Sigmoid colon (tissue), 7 donors: ENCODE measurements at places on chromosomes 12 and 14. TPM values are rescaled to one million over a fixed set of nuclear protein-coding genes. Genes with fewer than 3 reads are reported as not detected.

DNA sequence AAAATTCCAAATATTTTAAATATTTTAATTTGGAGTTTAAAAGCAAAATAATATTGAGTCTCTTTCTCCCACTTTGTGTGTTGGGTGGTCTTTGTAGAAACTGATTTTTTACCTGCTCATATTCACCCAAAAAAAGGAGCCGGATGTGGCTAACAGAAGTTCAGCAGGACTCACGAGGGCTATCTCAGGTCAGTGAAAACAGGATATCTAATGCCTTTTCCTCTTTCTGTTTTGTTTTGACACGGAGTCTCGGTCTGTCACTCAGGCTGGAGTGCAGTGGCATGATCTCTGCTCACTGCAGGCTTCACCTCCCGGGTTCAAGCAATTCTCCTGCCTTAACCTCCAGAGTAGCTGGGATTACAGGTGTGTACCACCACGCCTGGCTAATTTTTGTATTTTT is 30.8 kb downstream of the COA8 start:
- DNase-seq, result no peak
- H3K36me3 ChIP-seq, result no peaks in the 10 kb centered on the region
- peak overlapping the region; percentile 62 for H3K27ac ChIP-seq

GRCh38 chr14:58749066-58749669 is 111.4 kb downstream of the DACT1 start:
- H3K27me3 ChIP-seq, result no peaks in the 10 kb centered on the region
- H3K4me3 ChIP-seq, result no peak overlapping the region
- no peaks in the 10 kb centered on the region for H3K4me1 ChIP-seq

- H3K27ac ChIP-seq, result no peak overlapping the region
- no peaks in the 10 kb centered on the region for H3K27me3 ChIP-seq
- no peak overlapping the region for H3K4me3 ChIP-seq
- no peaks in the 10 kb centered on the region for H3K36me3 ChIP-seq
- DNase-seq, result no peak
Measured at GRCh38 chr12:68468036-68468435, 135.9 kb upstream of the MDM1 start.

DNA sequence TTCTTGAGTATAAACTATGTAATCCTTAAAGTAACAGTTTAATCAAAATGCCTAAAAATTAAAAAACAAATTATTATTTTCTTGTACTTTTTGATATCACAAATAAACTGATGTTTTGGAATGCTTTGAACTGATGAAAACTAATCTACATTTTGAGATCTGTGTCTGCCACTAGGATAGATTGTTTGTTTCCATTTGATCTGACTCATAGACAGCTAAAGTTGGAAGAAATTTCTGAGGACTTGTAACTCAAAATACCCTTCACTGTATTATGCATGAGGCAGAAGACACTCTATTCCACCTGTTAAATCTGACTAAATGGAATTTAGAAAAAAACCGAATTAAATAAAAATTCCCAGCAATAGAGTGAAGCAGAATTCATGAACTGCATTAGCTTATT is 1400.0 kb upstream of the FLRT2 start:
- no peaks in the 10 kb centered on the region for H3K4me1 ChIP-seq
- H3K27me3 ChIP-seq, result no peaks in the 10 kb centered on the region
- no peak overlapping the region for H3K27ac ChIP-seq
- no peak overlapping the region for H3K4me3 ChIP-seq
- no peaks in the 10 kb centered on the region for H3K36me3 ChIP-seq

DNA sequence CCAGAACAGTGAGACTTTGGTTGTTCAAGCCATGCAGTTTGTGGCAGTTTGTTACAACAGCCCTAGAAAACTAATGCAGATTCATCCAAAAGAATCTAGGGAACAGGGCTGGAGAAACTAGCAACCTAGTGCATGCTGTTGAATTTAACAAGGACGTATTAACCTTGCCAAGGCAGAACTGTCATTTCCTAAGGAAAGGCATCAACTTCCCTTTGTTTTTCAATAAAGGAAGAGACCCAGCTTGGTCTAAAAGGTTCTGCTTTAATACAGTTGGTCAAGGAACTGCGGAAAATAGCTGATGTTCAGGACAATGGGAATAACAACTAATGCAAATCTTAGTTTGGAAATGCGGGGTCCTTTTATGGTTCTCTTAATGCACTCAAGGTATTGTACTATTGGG is 11.5 kb downstream of the AK7 start:
- no peaks in the 10 kb centered on the region for H3K36me3 ChIP-seq
- H3K27ac ChIP-seq, result no peak overlapping the region
- DNase-seq, result no peak
- H3K4me3 ChIP-seq, result no peak overlapping the region
- no peaks in the 10 kb centered on the region for H3K27me3 ChIP-seq
- no peaks in the 10 kb centered on the region for H3K4me1 ChIP-seq

- peak; percentile 92 for DNase-seq
- peak overlapping the region; percentile 94 for H3K4me3 ChIP-seq
- no peaks in the 10 kb centered on the region for H3K27me3 ChIP-seq
- peaks cover 50% of the 10 kb centered on the region for H3K4me1 ChIP-seq
- H3K36me3 ChIP-seq, result no peaks in the 10 kb centered on the region
Measured at GRCh38 chr12:57844709-57845477, 1.6 kb downstream of the CTDSP2 start.

DNA sequence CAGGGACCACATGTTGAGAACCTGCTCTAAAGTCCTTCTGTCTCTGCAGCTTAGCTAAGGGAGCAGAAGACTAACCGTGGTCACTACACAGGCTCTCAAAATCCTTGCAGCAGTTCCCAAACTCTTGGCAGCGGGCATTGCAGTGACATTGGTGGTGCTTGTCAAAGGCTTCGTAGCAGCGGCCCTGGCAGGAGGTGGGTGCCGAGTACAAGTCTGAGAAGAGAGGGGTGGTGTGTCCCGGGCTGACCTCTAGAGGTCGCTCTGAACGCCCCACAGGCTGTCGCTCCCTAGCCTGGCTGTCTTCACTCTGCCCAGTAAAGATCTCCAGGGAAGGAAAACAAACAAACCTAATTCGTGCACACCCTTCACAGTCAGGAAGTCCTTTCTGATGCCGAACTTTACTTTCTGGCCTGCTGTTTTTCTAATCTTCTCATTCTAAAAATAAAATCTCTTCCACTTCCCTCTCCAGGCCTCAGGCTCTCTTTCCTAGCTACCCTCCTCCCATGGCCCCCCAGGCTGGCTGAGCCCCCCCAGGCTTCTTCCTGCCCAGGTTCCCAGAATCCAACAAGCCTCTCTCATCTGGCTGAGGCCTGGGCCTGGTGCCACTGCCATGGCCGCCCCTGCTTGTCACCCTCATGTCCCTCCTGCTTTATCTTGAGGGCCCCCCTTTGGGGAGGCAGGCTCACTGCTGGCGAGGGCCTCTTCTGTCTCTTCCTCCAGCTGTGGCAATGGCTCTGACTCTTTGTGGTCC is 7.7 kb downstream of the ENDOU start:
- H3K27ac ChIP-seq, result peak overlapping the region; percentile 85
- no peaks in the 10 kb centered on the region for H3K4me1 ChIP-seq
- H3K27me3 ChIP-seq, result no peaks in the 10 kb centered on the region
- DNase-seq, result peak; percentile 93

- H3K27me3 ChIP-seq, result no peaks in the 10 kb centered on the region
- peak; percentile 96 for DNase-seq
- no peak overlapping the region for H3K4me3 ChIP-seq
- peaks cover 18% of the 10 kb centered on the region for H3K4me1 ChIP-seq
- peaks cover 69% of the 10 kb centered on the region for H3K36me3 ChIP-seq
Measured at GRCh38 chr12:131912518-131913274, 16.4 kb upstream of the PUS1 start.

DNA sequence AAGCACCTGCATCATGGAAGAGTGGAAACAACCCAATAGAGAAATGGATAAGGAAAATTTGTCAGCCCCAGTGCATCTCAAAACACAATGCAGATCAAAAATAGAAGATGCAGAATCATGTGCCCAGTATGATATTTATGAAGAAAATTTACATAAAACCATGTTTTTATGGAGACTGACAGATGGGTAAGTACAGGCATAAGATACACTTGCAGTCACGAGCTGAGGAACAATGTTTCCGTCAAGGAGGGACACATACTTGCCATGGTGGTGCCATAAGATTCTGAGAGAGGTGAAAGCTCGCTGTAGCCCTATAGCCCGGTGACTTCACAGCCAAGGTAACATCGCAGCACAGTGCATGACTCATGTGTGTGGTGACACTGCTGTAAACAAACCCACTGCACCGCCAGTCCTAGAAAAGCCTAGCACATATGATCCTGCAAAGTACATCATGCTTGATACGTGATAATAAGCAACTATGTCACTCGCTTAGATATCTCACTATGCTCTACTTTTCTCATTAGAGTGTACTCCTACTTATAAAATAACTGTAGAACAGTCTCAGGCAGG is 112.6 kb downstream of the RIMBP2 start:
- H3K27me3 ChIP-seq, result no peaks in the 10 kb centered on the region
- no peaks in the 10 kb centered on the region for H3K36me3 ChIP-seq
- no peak overlapping the region for H3K4me3 ChIP-seq
- no peak overlapping the region for H3K27ac ChIP-seq
- no peak for DNase-seq
- no peaks in the 10 kb centered on the region for H3K4me1 ChIP-seq

DNA sequence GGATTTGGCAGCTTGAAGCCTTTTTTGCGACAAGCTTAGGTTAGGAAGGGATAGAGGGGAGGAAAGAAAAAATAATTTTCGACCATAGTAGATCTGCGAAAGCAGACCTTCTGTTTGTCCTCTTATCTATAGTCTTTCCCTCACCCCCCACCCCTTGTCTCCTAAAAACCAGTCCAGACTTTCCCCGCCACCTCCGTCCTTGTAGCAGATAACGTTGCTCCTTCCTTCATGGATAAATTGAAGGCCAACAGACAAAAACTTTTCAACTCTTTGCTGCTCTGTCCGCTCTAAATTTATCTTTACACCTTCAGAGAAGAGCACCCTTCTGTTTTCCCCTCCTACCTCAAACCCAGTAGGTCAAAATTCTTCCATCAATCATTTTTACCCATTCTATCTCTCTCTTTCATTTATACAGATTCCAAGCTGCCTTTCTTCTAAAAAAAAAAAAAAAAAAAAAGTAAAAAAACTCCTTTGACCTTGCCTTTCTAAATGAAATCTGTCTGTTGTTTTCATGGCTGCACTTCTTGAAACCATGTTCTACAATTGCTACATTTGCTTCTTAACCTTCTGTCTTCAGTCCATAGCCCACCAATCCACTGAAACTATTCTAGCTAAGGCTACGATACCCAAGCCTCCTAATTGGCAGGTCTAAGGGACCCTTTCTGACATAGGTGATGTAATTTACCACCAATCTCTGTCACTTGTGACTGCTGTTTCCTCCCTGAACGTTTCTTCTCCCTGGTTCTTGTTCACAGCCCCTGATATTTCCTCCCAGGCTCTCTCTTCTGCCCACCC is 11.1 kb upstream of the NEMF start:
- H3K36me3 ChIP-seq, result no peaks in the 10 kb centered on the region
- no peak for DNase-seq
- peak overlapping the region; percentile 62 for H3K4me3 ChIP-seq
- H3K27ac ChIP-seq, result peak overlapping the region; percentile 98
- H3K27me3 ChIP-seq, result no peaks in the 10 kb centered on the region

GRCh38 chr14:100192250-100192671 is 32.8 kb upstream of the DEGS2 start:
- peak overlapping the region; percentile 54 for H3K4me3 ChIP-seq
- peak; percentile 70 for DNase-seq
- H3K36me3 ChIP-seq, result no peaks in the 10 kb centered on the region
- H3K4me1 ChIP-seq, result peaks cover 17% of the 10 kb centered on the region
- no peaks in the 10 kb centered on the region for H3K27me3 ChIP-seq
- H3K27ac ChIP-seq, result peak overlapping the region; percentile 88

DNA sequence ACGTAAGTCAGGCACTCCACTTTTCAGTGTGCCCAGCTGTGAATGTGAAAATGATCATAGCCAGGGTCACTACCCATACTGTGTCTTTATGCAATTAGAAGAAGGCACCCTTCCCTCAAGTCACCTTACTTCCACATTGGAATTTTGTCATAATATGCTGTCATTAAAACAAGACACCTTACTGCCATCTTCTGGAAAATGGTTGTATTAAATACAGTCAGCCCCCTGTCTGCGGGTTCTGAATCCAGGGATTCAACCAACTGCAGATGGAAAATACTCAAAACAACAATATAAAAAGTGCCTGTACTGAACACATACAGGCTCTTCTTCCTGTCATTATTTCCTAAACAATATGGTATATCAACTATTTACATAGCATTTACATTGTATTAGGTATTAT is 70.2 kb upstream of the TBX5 start:
- no peak overlapping the region for H3K4me3 ChIP-seq
- H3K27ac ChIP-seq, result no peak overlapping the region
- peaks cover 15% of the 10 kb centered on the region for H3K4me1 ChIP-seq
- DNase-seq, result no peak

DNA sequence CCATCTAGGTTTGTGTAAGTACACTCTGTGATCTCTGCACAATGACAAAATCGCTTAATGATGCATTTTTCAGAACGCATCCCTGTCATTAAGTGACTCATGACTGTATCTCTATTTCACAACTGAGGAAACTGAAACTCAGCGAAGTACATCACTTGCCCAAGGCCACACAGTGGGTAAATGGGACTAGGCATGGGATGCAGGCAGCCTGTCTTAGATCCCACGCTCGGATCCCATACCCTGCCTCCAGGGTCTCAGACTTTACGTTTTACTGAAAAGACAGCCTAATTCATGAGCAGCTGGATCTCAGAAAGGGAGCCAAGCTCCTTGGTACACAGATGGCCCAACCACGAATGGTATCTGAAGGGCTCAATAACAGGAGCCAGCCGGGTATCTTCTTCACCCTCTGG is 2.4 kb upstream of the MLEC start:
- H3K4me1 ChIP-seq, result peaks cover 21% of the 10 kb centered on the region
- H3K4me3 ChIP-seq, result no peak overlapping the region
- no peak overlapping the region for H3K27ac ChIP-seq
- H3K27me3 ChIP-seq, result no peaks in the 10 kb centered on the region

DNA sequence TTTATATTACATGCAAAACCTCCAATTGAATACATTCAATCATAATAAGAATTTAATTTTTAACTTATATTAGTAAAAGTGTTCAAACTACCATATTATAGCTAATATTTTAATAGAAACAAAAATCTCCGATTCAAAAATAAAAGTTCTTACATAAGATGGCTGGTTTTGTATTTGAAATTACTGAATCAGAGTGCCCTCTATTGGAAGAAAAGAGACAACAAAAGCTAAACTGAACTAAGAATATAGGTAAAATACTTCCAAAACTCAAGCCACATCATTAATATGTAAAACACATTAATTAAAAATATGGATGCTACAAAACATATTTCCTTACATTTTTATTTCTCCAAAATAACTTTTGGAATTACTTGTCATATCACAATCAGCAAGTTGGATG is 120.3 kb downstream of the GARIN6 start:
- H3K36me3 ChIP-seq, result no peaks in the 10 kb centered on the region
- H3K4me1 ChIP-seq, result no peaks in the 10 kb centered on the region
- H3K27me3 ChIP-seq, result no peaks in the 10 kb centered on the region
- no peak for DNase-seq
- no peak overlapping the region for H3K27ac ChIP-seq

Gene DIO2
- total RNA-seq, result 1.8 TPM

Gene TEX52
- total RNA-seq, result not detected

Gene DIO3
- total RNA-seq, result 2.9 TPM

Gene CLEC14A
- 13.7 TPM for total RNA-seq

Gene ACRBP
- 3.9 TPM for total RNA-seq

Gene ZBTB39
- 5.0 TPM for total RNA-seq

Gene LRFN5
- total RNA-seq, result 13.7 TPM

Gene GNB3
- total RNA-seq, result 0.36 TPM

Gene ARHGEF40
- 17.4 TPM for total RNA-seq
